ENCODE measurements at places on chromosomes 1 and 21. TPM values are rescaled to one million over a fixed set of nuclear protein-coding genes. Genes with fewer than 3 reads are reported as not detected.

Gene PBXIP1
- total RNA-seq, result 310 TPM

Gene RHCE
- 0.35 TPM for total RNA-seq

Gene VCAM1
- not detected for total RNA-seq

Gene CCT3
- total RNA-seq, result 116 TPM

Gene TMPRSS2
- total RNA-seq, result 0.35 TPM

Gene INKA2
- 1.2 TPM for total RNA-seq

Gene HMGCS2
- total RNA-seq, result not detected

Gene USH2A
- not detected for total RNA-seq

Gene DPH5
- 45.0 TPM for total RNA-seq

Gene VTCN1
- total RNA-seq, result not detected

GRCh38 chr1:202208351-202208857 is 14.8 kb downstream of the LGR6 start:
- DNase-seq, result no peak

DNA sequence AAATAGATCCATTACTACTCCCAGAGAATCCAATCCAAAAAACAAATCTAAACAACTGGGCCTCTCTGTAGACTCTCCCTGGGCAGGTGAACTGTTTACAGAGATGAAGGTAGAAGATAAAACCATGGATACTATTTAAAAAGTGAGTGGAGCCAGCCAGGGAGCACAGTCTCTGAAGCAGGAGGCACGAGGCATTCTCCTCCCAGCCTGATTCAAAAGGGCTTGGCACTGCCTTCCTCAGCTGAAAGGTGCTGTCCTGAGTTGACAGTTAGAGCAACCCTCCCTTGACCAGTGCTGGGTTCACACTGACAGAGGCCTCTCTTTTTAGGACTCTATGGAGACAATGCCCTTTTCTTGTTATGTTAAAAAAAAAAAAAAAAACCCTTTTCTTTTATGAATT is 36.8 kb downstream of the HENMT1 start:
- no peak for DNase-seq

DNA sequence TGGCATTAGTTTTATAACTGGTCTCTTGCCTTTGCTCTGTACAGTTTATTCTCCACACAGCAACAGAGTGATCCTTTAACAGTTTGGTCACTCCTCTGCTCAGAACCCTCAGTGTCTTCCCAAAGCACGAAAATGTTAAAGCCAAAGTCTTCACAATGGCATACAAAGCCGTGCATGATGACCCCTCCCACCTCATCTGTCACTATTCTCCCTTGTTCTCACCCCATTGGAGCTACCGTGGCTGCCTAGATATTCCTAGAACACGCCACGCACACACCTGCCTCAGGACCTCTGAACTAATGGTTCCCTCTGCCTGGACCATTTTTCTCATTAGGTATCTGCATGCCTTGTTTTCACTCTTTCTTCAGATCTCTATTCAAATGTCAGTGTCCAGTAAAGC is 8.6 kb upstream of the SEMA4A start:
- no peak for DNase-seq

GRCh38 chr1:21843208-21843607 is 31.1 kb downstream of the LDLRAD2 start:
- DNase-seq, result no peak

DNA sequence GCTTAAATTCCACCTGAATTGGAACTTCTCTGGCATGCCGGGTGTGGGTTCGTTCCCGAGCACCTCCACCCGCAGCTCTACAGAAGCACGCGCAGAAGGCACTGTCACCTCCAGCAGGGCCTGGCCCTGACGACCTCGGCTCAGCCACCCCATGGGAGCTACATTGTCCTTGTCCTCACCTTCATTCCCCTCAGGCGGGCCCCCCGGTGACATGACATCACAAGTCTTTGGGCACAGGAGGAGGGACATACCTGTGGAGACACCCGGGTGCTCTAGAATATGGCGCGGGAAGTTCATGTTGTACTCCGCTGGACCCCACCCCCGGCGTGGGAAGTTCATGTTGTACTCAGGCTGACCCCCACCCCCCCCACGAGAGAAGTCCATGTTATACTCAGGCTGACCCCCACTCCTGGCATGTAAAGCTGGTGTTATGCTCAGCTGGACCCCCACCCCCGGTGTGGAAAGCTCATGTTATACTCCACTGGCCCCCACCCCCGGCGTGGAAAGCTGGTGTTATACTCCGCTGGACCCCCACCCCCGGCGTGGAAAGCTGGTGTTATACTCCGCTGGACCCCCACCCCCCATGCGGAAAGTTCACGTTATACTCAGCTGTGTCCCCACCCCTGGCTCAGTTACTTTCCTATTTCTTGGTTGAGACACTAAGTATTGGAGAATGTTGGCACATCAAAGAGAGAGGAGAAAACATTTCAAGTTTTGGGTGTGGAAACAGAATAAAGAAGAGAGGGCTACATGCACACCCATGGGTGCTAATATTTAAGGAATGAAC is 37.6 kb downstream of the UMODL1 start:
- no peak for DNase-seq

DNA sequence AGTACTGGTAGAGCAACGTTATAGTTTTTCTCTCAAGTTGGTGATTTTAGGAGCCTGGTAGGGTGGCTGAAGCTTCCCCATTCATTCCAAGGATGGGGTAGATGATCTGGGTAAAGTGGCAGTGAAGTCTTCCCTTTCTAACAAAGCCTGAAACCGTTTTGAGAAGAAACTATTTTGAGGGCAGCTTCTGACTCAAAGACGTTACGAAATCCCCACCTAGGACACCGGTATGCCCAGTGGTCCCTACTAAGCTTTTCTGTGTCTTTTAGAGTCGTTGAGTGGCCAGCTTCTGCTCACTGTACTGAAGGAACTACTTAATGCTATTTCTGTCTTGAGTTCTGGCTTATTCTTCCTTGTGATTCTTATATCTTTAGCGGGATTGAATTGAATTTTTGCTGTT is 1.4 kb downstream of the WDTC1 start:
- no peak for DNase-seq

DNA sequence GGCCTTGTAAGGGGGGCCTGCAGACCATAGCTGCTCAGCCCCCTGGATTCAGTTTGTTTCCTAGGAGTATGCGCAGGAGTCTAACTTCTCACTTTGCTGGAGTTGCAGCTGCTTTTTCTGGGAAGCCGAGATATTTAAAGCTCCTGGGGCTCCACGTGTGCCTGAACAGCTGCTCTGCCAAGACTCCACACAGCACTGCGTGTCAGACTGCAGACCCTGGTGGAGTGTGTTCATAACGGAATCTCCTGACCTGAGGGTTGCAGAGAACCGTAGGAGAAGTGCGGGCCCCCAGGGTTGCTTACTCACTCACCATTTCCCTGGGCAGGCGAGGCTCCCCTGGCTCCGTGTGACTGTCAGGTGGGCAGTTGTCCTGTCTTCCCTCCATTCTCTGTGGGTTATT is 474.3 kb upstream of the TMPRSS15 start:
- no peak for DNase-seq

GRCh38 chr1:160862203-160863060 is at the start of gene CD244:
Gene CD244 (minus strand): TSS chr1:160862887. CDS start chr1:160862677, 210 bp downstream.
- DNase-seq, result peak; percentile 67

DNA sequence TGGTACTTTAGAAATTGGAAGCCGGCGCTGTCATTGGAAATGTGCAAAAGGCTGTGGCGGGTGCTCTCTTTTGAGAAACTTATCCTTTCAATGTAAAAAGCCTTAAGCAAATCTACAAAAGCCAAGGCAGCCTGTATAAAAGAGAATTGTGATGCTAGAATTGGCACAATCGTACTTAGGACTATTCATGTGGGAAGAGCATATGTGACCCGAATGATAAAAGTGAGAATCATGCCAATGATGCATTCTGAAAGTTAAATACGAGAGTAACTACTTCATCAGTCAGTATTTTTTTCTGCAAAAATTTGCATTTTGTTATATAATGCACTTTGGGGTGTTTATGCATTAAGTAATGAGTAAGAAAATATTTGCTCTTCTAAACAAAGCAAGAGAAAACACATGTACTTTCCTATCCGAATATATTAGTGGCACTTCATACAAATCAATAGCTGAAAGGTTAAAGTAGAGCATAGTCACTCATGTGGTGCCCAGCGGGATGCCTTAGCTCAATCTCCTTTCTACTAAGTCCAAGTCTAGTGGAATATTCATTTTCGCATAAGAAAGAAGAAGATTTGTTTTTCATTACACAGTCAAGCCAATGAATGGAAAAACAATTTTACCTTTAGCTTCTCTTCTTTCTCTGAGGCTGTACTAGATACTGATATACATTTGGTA is 1256.6 kb upstream of the B3GALT2 start:
- DNase-seq, result no peak

- no peak for DNase-seq
Measured at GRCh38 chr1:5686925-5687706, 305.1 kb downstream of the NPHP4 start.

- no peak for DNase-seq
Measured at GRCh38 chr1:198443365-198444233, 96.9 kb downstream of the ATP6V1G3 start.

DNA sequence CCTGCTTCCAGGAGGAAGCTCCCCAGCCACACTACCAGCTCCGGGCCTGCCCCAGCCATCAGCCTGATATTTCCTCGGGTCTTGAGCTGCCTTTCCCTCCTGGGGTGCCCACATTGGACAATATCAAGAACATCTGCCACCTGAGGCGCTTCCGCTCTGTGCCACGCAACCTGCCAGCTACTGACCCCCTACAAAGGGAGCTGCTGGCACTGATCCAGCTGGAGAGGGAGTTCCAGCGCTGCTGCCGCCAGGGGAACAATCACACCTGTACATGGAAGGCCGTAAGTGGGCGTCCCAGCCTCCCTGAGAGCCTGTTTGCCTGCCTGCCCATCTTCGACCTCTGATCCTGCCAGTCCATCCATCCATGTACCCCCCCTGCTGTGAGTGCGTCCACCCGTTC is 3.6 kb downstream of the ECM1 start:
- DNase-seq, result no peak

DNA sequence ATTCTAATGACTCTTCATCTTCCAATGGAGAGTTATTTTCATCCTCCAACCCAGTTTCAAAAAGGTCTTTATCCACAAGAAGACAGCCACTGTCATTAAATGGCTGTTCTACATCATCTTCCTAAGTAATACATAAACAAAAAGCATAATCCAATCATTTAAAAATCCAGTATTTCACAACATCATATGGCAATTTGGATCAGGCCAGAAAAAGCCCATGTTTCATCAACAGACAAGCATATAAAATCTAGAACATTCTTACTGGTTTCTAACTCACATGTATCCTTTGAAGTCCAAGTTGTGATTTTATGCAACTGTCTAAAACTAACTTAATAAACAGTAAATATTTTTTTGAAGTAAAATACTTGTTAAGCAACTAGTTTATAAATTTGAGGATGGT is 6.6 kb downstream of the CLSPN start:
- DNase-seq, result no peak

GRCh38 chr1:10693497-10694273 is 102.8 kb downstream of the CASZ1 start:
- peak; percentile 28 for DNase-seq

GRCh38 chr1:151408891-151409290 is 9.5 kb downstream of the PSMB4 start:
- DNase-seq, result no peak

GRCh38 chr1:78078358-78078757 is 32.6 kb downstream of the GIPC2 start:
- no peak for DNase-seq

DNA sequence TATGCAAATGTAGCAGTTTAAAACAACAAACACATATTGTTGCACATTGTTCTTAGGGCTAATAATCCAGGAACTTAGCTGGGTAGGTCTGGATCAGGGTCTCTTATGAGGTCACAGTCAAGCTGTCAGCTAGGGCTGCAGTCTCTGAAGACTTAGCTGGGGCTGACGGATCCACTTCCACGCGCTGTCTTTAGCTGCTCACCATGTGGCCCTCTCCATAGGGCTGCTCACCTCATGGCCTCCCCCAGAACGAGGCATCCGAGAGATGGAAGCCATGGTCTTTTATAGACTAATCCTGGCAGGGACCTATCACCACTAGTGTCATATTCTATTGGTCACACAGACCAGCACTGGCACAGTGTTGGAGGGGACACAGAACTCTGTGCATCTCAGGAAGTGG is 8.7 kb upstream of the OXCT2 start:
- no peak for DNase-seq

DNA sequence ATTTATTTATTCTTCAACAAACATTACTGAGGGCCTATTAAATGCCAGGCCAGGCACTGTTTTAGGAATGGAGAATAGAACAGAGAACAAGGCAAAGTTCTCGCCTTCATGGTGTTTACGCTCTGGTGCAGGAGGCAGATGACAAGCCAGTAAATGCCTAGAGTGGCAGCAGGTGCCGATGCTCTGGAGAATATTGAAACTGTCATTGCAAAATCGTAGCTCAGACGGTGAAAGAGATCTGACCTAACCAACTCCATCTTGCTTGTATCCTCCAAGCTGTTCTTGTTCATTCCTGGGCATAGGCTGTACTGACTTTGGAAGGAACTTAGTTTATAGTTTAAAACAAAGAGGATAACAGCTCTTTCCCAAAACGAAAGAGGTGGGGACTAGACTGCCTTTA is 13.5 kb upstream of the ENO1 start:
- DNase-seq, result no peak

DNA sequence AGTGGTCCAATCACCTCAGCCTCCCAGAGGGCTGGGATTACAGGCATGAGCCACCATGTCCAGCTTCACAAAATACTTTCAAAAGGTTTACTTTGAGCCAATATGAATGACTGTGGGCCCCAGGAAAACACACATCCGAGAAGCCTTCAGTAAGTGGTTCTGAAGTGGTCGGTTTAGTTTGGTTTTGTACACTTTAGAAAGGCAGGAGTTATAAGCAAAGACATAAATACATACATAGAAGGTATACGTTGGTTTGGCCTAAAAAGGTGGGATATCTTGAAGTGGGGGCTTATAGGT is 3.2 kb upstream of the MIB2 start:
- no peak for DNase-seq

DNA sequence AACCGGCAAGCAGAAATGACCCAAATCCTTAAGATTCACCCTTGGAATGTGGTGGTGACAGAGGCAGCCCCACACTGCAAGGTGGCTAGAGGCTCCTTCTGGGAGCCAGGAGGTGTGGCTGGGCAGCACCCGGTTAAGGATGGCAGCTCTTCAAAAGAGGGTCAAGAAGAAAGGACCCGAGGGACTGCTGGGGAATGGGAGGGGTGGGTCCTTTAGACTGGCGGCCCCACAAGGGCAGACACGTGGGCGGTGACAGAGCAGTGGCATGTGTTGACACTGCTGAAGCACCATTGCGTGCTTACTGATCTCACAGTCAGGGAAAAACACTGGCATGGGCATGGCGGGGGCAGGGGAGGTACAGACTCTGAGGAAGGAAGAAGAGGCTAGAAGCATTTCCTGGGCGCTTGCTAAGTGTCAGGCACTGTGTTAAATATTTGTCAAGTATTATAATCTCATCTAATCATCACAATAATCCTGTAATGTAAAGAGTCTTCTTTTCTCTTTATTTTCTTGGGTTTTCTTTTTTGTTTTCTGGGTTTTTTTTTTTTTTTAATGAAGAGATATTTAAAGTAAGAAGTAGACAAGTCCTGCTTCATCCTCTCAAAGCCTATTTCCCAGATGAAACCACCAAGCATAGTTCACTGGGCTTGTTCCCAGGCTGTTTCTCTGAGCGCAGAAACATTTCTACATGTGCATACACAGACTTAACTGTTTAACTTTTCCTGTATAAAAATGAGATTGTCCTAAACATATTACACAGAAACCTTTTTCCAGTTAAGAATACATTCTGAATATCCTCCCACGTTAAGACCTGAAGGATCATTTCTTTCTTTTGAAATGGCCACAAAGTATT is 165.8 kb upstream of the EDN2 start:
- no peak for DNase-seq

GRCh38 chr1:35863881-35864625 is 19.0 kb upstream of the AGO1 start:
- DNase-seq, result no peak
